Activated effector memory CD4-positive, alpha-beta T cell treated with Interleukin-2 at 50 U/mL for 16 hours (primary cell): ENCODE measurements at places on chromosomes 3 and 15.

- DNase-seq: no peak
Observed at GRCh38 chr3:69014022-69014580, 617 bp upstream of the EOGT start.

DNA sequence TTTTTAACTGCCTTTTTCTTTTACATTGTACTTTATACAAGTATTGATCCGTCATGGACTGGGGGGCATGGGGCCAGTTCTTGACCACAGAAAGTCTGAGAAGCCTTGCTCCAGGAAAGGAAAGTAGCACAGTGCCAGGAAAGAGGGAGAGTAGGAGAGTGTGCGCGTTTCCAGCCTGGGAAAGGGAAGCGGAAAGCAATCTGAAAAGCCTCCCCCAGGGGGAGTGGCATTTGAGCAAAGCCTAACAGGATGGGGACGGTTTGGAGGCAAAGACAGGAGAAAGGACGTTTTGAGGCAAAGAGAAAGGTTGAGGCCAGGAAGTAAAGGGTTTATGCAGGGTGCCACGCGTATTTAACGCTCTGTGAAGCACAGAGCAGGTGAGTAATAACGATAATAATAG lies 116.9 kb downstream of the RORA start:
- DNase-seq: no peak

DNA sequence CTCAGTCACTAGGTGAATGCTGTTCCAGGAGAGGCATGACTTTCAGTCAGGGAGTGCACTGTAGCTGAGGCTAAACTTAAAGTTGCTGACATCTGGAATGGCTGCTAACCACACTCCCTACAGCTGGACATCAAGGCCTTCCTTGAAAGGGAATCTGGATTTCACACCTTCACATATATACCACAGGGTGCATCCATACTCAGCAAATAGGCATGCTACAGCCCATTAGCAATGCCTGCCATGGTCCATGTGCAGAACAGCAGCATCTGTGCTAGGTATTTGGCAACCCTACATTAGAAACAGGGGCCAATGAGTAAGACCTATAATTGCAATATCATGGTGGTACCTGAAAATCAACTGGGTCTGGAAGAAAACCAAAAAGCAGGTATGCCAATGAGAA lies 74.8 kb downstream of the SNTN start:
- no peak for DNase-seq

DNA sequence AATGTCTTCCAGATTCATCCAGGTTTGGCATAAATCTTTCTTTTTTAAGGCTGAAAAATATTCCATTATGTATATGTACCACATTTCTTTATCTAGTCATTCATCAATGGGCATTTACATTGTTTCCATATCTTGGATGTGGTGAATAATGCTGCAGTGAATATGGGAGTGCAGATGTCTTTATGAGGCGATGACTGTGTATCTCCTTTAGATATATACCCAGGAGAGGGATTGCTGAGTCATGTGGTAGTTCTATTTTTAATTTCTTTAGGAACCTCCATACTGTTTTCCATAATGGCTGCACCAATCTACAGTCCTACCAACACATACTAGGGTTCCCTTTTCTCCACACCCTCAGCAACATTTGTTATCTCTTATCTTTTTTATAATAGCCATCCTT lies 96.3 kb downstream of the LRRC28 start:
- DNase-seq: no peak

DNA sequence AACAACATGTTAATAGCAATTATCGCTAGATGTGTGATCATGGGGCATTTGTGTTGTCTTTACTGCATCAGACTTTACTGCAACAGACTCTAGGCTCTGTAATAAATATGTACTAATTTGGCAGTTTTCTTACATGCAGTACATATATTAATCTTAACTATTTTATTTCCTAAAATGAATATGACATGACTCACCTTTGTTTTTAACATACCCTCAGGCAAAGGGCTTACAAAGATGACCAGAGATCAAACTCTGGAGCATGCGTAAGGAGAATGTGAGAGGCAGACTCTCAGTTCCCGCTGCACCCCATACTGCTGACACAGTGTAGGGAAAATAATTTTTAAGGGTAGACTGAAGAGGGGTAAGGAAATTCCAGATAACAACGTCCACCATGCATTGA lies 7.2 kb upstream of the FAM174B start:
- no peak for DNase-seq

DNA sequence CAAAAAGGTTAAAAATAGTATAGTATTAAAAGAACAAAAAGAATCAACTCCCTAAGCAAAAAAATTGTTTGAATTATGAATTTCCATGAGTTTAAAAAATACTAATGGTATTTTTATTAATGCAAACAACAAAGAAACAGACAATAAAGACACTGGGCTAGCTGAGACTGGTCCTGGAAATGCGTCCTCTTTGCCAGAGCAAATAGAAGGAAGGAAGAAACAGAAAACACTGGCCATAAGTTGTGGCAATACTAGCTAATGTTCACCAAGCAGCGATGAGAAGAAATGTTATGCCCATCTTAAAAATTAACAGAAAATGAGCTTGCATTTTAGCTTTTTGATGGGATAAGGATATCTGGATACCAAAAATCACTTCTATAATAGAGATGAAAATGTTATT lies 88.6 kb downstream of the TBL1XR1 start:
- no peak for DNase-seq

DNA sequence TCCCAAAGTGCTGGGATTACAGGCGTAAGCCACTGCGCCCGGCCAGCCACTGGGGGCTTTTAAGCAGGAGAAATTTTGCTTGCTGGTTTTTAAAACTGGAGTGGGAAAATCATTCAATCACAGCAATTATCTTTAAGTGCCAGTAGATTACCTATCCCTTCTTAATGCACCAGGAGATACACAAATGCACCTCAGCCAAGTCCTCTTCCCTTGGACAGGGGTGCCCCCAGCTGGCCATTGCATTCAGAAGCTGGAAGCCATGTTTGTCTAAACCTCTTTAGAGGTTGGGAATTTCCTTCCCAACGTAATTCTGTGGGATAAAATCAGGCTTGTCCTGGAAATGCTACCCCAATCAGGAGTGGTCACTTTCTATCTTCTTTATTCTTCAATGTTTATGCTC lies 26.6 kb downstream of the MIX23 start:
- DNase-seq: no peak

DNA sequence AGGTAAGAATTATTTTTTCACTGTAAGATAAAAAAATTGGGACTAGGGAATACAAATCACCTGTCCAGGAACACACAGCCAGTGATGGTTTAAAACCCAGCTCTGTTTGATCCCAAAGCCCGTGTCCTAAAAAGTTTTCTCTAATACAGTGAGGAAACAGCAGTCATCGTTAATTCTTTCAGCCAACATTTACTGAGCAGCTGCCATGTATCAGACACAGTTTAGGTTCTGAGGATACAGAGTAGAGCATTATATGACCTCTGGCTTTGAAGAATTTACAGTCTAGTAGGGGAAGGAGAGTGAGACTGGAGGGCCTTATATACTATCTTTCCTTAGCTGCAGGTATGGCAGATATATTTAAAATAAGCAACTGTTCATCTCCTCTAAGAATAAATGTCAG lies 82.7 kb downstream of the KCNMB2 start:
- DNase-seq: no peak

DNA sequence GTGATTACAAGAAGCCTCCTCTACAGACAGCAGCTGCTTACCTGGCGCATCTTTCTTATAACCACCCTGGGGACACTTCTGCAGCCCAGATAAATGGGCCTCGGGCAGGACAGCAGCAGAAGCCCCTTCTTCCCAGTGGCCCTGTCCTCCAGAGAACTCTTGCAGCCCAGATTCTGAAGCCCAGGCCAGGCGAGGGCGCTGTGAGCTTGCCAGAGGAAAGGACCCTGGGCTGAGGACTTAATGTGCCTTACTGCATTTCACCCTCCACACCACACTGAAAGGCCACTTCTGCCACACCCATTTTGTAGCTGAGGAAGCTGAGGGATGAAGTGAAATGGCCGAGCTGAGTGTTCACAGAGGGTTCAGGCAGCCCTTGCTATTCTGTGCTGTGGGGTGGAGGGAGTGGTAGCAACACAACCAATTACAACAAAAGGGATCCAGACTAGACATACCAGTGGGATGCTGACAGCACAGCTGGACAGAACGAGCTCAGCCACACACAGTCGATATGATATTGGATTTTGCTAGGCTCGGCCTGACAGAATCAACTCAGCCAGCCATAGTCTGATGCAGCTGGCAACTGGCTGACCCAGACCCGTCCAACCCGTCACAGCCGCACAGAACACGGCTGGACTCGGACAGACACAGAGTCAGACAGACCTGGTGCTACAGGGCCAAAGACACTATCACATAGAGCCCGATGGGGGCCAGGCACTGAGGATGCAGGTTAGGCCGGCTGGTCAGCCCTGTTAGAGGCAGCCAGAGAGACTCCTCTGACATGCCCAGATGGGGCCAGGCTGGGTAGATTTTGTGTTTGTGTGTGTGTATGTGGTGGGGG lies 7.3 kb downstream of the ACOX2 start:
- DNase-seq: no peak

- DNase-seq: no peak
Observed at GRCh38 chr15:100159436-100159835, 182.3 kb downstream of the ADAMTS17 start.

DNA sequence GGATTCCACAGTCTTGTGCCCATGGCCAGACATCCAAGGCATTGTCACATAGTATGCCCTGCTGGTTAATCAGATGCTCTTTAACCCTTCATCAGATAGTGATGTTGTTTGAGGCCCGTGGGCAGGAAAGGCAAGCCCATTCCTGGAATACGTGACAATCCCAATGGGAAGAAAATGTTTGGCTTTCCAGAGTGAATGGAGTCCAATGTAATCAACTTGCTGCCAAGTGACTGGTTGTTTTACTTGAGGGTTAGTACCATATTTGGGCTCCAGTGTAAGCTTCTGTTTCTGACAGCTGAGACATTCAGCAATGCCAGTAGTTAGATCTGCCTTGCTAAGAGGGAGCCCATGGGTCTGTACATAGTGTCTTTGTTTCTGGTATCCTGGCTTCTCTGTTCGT lies 31.3 kb downstream of the RPL39L start:
- DNase-seq: no peak

DNA sequence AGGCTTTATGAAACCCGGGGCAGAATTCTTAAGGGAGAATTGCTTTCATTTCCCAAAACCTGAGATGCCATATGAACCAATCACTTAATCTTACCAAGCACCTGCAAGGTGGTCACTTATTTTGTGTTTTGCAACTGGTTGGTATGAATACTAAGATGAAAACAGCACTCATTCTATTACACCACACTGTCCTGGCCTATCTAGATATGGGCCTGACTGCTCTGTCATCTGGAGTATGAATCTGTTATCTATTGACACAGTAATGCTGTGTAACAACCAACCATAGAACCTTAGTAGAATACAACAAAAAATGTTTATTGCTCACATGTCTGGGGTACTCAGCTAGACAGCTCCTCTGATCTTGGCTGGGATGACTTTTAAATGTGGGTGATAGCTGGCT lies 74.8 kb downstream of the TMEM266 start:
- DNase-seq: no peak

- DNase-seq: no peak
Observed at GRCh38 chr3:140166861-140167599, 232.0 kb downstream of the CLSTN2 start.

DNA sequence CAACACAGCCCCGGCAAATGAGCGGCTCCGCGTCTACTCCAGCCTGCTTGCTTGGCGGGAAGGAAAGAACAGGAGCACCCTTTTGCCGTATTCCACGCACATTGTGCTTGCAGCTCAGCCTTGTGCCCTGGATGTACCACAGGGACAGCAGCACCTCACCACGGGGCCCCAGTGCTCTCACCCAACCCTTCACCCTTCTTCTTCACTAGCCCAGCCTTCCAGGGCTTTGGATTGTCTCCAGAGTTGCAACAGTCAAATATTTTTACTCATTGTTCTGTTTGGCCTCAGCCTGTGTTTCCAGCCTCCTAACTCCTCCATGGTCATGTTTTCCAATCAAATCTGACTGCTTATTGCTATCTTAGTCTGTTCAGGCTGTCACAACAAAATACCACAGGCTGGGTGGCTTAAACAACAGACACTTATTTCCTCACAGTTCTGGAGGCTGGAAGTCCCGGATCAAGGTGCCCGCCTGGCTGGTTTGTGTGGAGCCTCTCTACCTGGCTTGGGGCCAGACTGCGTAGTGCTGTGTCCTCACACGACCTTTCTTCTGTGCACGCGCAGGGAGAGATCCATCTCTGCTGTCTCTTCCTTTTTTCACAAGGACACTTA lies 79.2 kb upstream of the ABHD17C start:
- no peak for DNase-seq

DNA sequence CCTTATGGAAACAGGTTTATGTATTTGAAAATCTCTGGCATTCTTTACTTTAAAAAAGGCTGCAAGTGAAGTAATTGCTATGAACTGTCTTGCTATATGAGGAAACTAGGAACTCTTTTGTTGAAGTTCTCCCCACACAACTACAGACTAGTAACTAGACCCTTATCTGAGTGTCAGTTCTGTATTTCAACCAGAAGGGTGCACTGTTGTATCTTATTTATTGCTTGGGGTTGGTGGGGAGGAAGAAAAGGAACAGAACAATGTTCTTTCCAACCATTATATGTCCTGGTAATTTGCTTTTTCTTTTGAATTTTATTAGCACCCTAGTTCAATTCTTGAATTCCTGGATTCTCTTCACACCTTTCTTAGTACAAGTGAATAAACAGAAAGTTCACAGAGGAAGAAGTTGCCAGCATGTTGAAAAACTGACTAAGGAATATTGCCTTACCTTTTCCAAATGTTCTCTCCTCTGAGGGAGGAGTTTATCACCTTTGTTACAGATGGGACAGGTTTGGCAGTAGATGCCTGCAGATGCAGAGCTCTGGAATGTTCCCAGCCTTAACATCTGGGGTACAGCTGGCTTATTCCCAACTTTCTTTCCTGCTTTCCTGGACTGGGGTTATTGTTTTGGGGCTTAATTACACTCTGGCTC lies 162.4 kb upstream of the CFAP20DC start:
- no peak for DNase-seq

GRCh38 chr3:197793247-197793646 lies 2.2 kb downstream of the LRCH3 start:
- no peak for DNase-seq

GRCh38 chr3:7001370-7001769 lies 140.5 kb downstream of the GRM7 start:
- DNase-seq: no peak

GRCh38 chr3:7015683-7016440 lies 154.9 kb downstream of the GRM7 start:
- no peak for DNase-seq
